Stimulated activated CD4-positive, alpha-beta T cell treated with anti-CD3 and anti-CD28 coated beads, Interleukin-4, amount 100 ng/mL, for 24 hours (primary cell): ENCODE measurements at places on chromosomes 4 and X.

- DNase-seq: no peak
These were observed 385.2 kb upstream of the FAT1 start for GRCh38 chr4:187108845-187109244.

- DNase-seq: no peak
These were observed 152.4 kb downstream of the TSPAN5 start for GRCh38 chr4:98505992-98506391.

- no peak for DNase-seq
These were observed 77.7 kb downstream of the KLF8 start for GRCh38 chrX:56309881-56310280.

- DNase-seq: no peak
These were observed 229.1 kb upstream of the SMIM31 start for GRCh38 chr4:164524789-164525188.

- no peak for DNase-seq
These were observed 19.5 kb downstream of the NAT8L start for GRCh38 chr4:2078584-2078983.
